Naive B cell (primary cell): ENCODE measurements at places on chromosomes 11 and 22.

GRCh38 chr11:36123336-36124101 lies 165.7 kb downstream of the COMMD9 start:
- H3K27me3 ChIP-seq: peaks cover 29% of the 10 kb centered on the region
- no peak overlapping the region for H3K27ac ChIP-seq
- no peaks in the 10 kb centered on the region for H3K4me1 ChIP-seq
- H3K4me3 ChIP-seq: no peak overlapping the region
- H3K36me3 ChIP-seq: no peaks in the 10 kb centered on the region

DNA sequence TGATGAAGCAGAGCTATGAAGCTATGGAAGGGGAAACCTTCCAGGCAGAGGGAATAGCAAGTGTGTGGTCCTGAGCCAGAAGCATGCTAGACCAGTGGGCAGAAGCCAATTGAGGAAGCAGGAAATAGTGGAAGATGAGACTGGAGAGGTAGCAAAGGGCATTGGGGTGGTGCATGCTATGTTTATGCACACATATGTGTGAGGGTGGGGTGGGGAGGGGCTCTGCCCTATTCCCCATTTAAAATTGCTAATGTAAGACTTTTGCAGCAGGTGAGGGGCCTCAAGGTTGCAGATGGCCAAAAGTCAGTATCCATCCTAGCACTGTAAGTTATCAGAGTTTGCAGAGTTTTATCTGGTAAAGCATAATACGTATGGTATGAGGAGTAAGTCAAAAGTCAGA lies 626.6 kb upstream of the KIRREL3 start:
- H3K4me1 ChIP-seq: no peaks in the 10 kb centered on the region
- no peak for DNase-seq
- no peak overlapping the region for H3K27ac ChIP-seq
- H3K36me3 ChIP-seq: no peaks in the 10 kb centered on the region
- H3K27me3 ChIP-seq: no peaks in the 10 kb centered on the region

- H3K27me3 ChIP-seq: no peaks in the 10 kb centered on the region
- no peak overlapping the region for H3K27ac ChIP-seq
- no peak for DNase-seq
- no peaks in the 10 kb centered on the region for H3K36me3 ChIP-seq
These were observed 773.2 kb upstream of the LRRC4C start for GRCh38 chr11:42232673-42233072.

DNA sequence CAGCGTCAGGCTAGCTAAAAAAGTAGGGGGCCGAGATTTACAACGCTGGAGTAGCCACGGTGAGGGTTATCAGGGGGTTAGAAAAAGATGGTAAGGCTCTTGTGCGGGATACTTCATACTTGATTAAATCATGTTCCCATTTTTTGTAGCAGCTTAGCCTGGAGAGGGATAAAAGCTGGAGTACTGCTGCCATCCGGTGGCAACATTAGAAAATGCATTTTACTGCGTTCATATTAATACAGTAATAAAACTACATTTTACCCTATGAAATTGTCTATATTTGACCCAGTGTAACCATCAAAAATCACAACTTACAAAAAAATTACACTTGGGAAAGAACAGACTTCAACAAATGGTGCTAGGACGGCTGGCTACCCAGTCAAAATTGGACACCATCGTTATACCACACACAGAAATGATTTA lies 17.3 kb downstream of the RPUSD4 start:
- H3K4me1 ChIP-seq: no peaks in the 10 kb centered on the region
- DNase-seq: no peak
- no peak overlapping the region for H3K27ac ChIP-seq

GRCh38 chr11:72243173-72244059 lies 560 bp downstream of the PHOX2A start:
- DNase-seq: no peak
- H3K27me3 ChIP-seq: peaks cover 46% of the 10 kb centered on the region
- H3K4me3 ChIP-seq: peak overlapping the region; percentile 50
- peaks cover 19% of the 10 kb centered on the region for H3K36me3 ChIP-seq

- H3K4me1 ChIP-seq: no peaks in the 10 kb centered on the region
- no peaks in the 10 kb centered on the region for H3K36me3 ChIP-seq
- no peak overlapping the region for H3K27ac ChIP-seq
- H3K4me3 ChIP-seq: no peak overlapping the region
These were observed 18.3 kb upstream of the OR56A3 start for GRCh38 chr11:5923794-5924193.

- H3K27me3 ChIP-seq: no peaks in the 10 kb centered on the region
- peak overlapping the region; percentile 17 for H3K4me3 ChIP-seq
- peak overlapping the region; percentile 85 for H3K27ac ChIP-seq
- H3K36me3 ChIP-seq: no peaks in the 10 kb centered on the region
These were observed 12.4 kb downstream of the ADM start for GRCh38 chr11:10317151-10317755.
